ENCODE measurements at places on chromosomes 3 and 15. TPM values are rescaled to one million over a fixed set of nuclear protein-coding genes. Genes with fewer than 3 reads are reported as not detected.
A peak's percentile ranks its signal among the peaks of the same experiment; 100 is the strongest.

NUP210 gene
- total RNA-seq = 123 TPM

DNA sequence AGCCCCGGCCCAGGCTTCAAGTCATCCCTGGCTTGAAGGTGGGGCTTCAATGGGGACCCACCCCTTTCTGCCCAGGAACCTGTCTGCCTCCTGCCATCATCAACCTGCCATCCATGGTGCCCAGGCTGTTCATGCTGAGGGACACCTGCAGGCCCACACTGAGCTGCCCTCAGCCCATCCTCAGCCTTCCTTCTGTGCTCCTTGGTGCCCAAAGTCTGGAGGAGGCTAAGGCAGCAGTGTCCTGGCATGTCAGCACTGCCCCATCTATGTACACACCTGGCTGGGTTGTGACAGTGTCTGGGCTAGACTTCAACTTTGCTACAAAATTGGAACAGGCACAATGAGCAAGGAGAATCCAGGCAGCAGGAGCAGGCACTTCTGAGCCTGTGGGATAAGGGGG, 745.3 kb upstream of the EPHA6 start:
- DNase-seq = no peak

UCN2 gene
- total RNA-seq = not detected

DNA sequence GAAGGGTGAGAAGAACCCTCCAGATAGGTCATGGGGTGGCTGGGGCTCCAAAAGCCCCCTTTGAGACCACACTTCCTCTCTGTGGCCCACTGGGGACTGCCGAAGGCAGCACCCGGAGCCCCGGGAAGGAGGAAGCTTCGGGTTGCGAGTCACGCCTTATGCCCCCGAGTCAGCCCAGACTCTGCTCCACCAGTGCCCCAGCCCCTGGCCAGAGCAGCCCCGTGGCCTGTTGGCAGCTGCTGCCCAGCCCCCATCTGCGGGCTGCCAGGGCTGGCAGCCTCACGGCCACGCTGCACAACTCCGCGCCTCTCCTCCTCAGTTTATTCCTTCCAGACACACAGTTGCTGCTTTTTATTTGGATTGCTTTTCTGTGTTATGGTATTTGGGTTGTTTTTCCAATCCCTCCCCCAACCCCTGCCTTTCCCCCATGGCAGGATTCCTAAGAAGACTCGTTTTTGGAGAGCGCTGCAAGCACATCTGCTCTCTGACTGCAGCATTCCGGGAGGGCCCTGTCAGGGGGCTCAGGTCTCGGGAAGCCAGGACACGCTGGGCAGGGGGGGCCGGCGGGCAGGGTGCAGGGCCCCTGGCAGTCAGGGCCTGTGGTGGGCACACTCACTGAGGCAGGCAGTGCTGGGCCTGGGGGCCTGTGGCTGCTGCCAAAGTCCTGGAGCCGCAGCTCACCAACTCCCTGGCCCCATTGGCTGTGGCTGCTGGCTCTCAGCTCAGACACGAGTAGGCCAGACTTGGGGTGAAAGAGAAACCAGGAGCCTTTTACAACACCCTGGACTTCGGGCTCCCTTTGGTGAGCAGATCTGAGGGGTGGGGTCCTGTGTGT, 20.2 kb downstream of the MAGEF1 start:
- no peak for DNase-seq

DNA sequence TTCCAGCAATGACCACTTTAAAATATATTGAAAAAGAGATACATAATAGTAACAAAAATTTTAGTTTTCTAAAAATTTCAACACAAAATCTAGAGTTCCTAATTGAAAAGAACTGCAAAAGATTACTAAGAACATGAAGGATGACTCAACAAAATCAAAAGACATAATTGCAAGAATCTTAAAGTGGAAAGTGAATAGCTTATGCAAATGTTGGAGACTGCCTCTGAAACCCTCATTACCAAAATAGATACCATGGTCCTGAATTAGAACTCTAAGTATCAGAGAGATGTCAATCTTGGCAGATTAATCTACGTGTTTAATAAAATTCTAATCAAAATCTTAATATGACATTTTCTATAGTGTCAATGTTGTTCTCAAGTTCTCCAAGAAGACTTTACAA, 60.7 kb upstream of the SGO1 start:
- no peak for DNase-seq

DNA sequence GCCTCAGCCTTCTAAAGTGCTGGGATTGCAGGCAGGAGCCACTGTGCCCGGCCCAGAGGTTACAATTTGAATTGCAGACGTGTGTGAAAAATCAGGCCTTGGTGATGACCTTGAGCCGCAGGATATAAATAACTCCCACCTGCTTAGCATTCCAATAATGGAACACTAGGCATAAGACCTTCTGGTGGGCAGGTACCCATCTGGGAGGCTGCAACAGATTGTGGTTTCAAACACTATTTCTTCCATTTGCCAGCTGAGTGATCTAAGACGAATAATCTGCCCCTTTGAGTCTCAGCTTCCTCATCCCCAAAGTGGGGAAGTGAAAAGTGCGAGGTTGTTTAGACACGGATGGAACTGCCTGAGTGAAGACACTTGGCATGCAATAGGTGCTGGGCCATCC, 47.7 kb upstream of the HERC1 start:
- no peak for DNase-seq

- no peak for DNase-seq
Measured at GRCh38 chr3:85939074-85939482, 980.3 kb downstream of the CADM2 start.

GRCh38 chr3:194225988-194226663, 90.2 kb downstream of the HES1 start:
- DNase-seq = no peak

DNA sequence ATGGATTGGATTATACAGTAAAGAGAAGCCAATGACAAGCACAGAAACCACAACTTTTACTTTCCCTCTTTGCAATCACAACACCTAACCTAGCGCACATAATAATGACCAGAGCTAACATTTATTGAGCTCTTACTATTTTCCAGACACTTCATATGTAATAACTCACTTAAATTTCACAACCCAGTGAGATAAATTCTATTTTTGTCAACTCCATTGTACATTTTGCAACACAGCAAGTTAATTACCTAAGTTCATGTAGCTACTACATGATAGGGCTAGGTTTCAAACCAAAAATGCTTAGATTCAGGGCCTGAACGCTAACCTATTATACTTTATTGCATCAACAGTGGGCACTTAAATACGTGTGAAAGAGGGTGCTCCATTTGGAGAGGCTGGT, 89.5 kb downstream of the GADL1 start:
- DNase-seq = no peak

GRCh38 chr3:154972951-154973350, 107.2 kb upstream of the MME start:
- DNase-seq = no peak

LCTL gene
- not detected for total RNA-seq

GRCh38 chr3:143337387-143337786, 217.8 kb downstream of the CHST2 start:
- no peak for DNase-seq

RTP3 gene
- not detected for total RNA-seq

DNA sequence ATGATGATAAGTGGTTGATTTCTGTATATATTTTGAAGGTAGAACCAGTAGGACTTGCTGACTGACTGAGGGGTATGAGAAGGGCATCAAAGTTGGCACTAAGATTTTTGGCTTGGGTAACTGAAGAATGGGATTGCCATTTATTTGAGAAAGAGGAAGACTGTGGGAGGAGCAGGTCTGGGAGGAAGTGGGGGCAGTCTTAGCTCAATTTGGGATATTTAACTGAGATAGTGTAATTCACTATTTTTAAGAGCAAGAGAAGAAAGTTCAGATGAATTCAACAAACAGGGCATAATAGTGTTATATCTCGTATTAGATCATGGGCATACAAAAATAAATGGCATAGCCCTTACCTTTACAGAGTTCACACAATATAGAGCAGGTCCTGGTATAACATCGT, 1.7 kb downstream of the BUB1B start:
- no peak for DNase-seq

- DNase-seq = no peak
Measured at GRCh38 chr3:155103686-155104085, 23.6 kb downstream of the MME start.

GOLGA6L7 gene
- total RNA-seq = not detected

ANAPC13 gene
- 35.9 TPM for total RNA-seq

GOLGB1 gene
- 19.5 TPM for total RNA-seq

DNA sequence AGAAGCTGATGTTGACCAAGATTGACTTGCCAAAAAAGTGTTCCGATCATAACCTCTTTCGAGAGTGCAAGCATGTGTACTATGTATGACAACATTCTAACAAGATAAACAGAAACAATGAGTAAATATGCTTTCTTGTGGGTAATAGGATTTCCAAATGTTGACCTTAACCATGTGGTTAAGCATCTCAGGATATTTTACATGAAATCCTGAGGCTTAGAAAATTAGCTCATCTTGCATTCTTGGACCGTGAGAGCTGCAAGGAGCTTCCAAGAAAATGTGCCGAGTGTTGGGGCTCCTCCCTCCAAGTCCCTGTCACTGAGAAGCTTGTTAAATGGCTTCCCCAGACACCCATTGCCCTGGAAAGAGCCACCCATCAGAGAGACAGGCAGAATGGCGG, 50.1 kb downstream of the C3orf20 start:
- DNase-seq = no peak

DNAH12 gene
- total RNA-seq = not detected

DNA sequence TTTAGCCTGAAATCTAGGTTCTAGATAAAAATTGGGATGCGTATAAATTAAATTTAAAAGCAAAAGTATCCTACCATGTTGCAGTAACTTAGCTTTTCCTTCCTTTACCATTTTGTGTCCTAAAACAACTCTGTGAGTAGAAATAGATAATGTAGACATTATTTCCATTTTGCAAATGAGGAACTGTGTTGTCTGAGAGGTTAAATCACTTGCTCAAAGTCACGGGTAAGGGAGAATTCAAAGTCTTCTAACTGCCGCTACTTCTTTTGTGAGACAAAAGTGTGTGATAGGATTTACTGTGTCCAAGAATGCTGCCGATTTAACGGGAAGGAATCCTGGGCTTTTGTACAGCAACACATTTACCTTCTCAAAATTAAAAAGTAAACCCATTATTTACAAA, 40.7 kb downstream of the MYO1E start:
- DNase-seq = no peak

DNA sequence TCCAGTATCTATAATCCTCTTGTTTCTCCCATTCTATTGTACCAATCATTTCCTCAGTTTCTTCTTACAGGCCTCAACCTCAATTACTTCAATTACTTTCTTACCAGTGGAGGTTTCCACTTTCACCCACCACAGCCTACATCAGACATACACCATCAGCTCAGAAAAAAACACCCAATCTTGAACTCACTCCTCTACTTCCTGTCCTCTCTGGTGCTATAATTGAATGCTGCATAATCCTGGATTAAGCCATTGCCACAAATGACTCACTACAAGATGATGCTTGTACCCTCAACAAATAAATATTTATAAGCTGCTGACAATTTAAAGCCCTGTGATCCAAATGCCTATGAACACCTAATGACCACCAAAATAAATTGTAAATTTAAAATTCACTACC, 18.5 kb downstream of the RYK start:
- no peak for DNase-seq

DNA sequence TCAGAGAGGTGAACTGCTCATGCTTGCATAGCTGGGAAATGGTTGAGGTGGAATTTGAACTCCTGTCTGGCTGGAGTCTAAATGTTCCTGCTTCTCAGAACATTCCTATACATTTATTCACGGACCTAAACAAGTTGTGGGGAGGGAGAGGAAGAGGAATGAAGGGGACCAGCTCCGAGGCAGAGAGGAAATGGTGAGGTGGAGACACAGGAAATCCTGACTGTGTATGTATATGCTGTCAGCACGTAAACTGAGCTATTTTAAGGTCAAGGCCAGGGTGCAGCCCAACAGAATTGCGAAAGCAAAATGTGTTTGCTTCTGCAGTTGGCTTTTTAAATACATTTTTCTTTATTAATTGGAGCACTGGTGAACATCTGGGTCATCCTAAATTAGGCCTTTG, 74.1 kb upstream of the POMGNT2 start:
- peak; percentile 52 for DNase-seq

Data from activated CD4-positive, alpha-beta T cell treated with anti-CD3 and anti-CD28 coated beads for 36 hours (primary cell).